Stimulated activated CD4-positive, alpha-beta T cell treated with anti-CD3 and anti-CD28 coated beads, Interleukin-1b, Interleukin-23, amount 100 ng/mL, for 1 hour (primary cell): ENCODE measurements at places on chromosomes 3 and 15.

DNA sequence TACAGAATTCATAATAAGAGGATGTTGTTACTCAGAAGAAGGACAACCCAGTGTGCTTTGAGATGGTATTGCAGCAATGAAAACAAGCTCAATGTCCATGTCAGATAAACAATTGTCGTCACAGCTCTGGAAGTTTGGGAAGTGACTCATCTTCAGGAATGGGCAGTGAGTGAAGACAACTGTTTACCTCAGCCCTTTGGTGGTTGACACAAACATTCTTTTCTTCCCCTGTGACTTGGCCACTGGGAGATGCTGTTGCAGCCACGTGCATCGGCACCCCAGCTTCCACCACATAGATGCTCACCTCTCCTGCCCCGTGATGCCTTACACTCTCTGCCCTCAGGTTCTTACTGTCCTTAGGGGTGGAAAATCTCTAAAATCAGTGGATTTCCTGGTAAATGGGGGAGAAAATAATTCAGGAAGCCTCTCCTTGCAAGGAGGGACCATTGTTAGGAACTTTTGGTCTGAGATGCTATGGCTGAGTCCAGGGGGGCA is 114.1 kb upstream of the GALNT15 start:
- no peak for DNase-seq

DNA sequence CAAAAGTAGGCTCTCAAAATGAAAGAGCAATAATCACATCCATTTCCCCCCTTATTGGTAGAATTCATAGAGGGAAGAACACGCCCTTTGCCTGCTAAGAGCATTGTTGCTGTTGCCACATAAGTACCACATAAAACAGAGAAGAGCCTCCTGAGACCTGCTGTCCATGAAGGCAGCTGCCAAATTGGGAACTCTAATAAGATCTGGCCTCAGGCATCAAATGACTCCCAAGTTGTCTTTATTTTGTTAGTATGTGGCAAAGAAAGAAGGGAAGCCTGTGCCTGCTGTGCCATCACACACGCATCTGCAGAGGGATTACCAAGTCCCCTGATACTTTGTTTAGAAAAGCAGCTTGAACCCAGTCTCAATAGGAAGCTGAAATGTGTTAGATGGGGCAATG is 23.9 kb downstream of the VGLL3 start:
- no peak for DNase-seq

- no peak for DNase-seq
These were observed 72.0 kb downstream of the TFG start for GRCh38 chr3:100781301-100781700.

DNA sequence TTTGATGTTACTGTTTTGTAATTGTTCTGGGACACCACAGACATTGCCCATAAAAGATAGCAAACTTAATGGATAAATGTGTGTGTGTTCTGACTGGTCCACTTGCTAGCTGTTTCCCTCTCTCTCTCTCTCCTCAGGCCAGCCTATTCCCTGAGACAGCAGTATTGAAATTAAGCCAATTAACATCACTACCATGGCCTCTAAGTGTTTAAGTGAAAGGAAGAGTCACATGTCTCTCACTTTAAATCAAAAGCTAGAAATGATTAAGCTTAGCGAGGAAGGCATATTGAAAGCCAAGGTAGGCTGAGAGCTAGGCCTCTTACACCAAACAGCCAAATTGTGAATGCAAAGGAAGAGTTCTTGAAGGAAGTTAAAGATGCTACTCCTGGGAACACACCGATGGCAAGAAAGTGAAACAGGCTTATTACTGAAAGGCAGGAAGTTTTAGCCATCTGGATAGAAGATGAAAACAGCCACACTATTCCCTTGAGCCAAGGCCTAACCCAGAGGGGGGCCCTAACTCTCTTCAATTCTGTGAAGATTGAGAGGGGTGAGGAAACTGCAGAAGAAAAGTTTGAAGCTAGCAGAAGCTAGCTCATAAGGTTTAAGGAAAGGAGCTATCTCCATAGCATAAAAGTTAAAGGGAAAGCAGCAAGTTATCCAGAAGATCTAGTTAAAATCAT is 295.1 kb downstream of the CHST2 start:
- no peak for DNase-seq

DNA sequence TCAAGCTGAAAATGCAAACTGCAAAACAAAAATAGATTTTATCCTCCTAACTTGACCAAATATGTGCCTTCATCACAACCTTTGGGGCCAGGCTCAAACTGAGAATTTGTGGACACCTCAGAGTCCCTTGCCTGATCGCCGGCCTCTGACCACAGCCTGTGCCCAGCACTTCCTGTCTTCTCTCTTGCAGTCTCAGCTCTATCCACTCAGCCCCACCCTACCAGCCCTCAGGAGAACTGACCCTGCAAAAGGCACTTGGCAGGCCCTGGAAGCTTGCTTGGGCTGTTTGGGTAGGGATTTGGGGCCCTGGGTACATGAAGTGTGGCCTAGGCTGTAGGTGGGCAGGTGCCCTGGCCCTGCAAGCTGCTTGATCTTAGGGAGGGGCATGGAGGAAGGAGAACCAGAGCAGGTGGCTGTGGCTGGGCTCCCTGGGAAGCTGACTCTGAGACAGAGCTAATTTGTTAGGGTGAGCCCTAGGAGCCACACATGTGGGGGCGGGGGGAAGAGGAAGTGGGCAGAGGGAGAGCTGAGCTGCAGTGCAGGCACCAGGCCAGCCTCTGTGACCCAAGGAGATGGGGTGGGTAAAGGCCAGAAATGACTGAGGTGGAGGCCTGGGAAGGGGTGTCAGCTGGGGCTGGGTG is 8.6 kb downstream of the CLEC3B start:
- DNase-seq = no peak

DNA sequence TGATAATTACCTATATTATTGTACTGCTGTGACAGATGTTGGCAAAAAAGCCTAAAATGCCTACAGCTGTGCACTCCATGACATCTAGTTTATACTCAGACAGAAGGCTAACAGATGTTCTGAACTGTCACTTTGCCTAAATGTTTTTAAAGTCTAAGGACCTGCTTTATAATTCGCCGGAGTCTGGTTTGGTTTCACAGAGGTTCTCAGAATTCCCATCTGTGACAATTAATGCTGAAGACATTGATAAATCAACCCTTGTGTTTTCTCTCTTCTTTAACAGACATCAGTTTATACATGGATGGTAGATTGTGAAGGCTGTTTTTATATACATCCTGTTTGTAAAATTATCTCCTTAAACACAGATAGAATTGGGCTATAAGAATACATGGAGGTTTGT is 19.8 kb upstream of the SOX2 start:
- no peak for DNase-seq

GRCh38 chr3:174098746-174099145 is 701.2 kb downstream of the NLGN1 start:
- DNase-seq = no peak

DNA sequence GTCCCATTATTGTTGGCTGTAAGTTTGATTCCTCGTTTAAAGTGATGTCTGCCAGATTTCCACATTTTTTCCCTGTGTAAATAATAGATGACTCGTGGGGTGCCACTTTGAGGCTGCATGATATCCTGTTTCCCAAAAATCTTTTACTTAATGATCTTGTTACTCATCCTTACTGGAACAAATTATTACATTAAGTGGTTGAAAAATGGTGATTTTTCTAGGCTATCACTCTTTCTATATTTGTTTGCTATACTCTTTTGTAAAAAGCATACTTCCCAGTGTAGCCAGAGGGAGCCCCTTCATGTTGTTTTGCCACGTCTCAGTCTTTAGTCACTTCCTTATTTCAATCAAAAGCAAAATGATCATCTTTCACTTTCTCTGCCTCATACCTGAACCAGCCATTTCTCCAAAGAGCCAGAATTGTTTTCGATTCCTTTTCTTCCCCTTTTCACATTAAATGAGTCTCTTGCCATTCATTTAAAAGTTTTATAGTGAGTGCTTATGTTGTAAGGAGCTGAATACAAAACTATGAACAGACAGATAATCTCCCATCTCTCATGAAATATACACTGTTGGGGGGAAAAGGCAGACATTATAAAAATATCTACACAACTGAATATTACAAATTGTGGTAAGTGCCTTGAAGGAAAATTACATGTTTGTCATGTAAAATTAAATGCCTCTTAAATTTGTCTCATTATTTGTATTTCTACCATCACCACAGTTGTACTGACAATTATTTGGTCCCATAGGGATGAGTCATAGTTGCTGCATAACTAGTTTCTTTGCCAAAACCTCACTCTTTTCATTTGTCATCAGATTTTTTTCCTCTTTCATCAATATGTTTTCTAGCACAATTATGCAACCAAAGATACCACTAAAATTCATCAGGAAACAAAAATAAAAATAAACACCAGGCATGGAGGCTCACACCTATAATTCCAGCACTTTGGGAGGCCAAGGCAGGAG is 41.5 kb downstream of the ADGRG7 start:
- no peak for DNase-seq

GRCh38 chr15:74400313-74400860 is 32.9 kb upstream of the CYP11A1 start:
- no peak for DNase-seq

GRCh38 chr15:80070840-80071239 is 11.4 kb downstream of the ZFAND6 start:
- no peak for DNase-seq

DNA sequence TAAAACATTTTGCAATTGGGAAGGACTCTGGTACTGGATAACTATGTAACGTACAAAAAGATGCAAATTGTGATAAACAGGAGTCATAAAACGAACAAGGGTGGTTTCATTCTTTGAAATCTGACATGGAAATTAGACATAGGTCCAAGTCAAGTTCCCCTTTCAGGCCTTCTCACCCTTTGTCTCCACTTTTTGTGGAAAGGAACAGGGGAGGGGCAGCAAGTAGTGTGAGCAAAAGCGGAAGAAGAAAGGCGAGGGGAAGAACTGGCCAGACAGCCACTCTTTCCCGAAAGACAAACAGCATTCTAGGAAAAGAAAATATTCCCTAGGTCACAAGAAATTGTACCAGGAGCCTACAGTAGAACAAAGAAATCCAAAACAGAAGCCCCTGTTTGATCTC is 52.6 kb downstream of the MCF2L2 start:
- DNase-seq = no peak

- DNase-seq = no peak
These were observed 10.0 kb upstream of the ARL8B start for GRCh38 chr3:5112043-5112442.

DNA sequence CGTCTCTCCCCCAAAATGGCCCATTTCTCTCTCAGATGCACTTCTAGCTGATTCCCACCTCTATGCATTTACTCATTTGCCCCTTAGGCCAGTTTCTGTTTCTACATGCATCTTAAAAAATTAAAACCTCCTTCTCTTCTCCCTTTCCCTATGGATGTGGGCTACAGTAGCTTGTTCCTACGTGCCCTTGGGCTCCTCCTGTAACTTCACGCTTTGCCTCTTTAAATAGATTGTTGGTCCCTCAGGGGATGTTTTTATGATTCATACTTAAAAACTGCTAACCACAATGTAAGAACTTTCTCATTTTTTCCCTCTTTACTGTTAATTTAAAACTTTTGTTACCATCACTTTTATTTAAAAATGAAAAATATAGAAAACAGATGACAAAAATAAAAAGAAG is 185.6 kb upstream of the MRPL3 start:
- no peak for DNase-seq

- no peak for DNase-seq
These were observed 149.1 kb downstream of the SEMA6D start for GRCh38 chr15:47866446-47866845.

- DNase-seq = no peak
These were observed 7.6 kb upstream of the C3orf38 start for GRCh38 chr3:88142094-88142624.

- no peak for DNase-seq
These were observed 27.9 kb downstream of the EHD4 start for GRCh38 chr15:41944313-41944940.

GRCh38 chr3:45690336-45691035 is 1.3 kb downstream of the SACM1L start:
- no peak for DNase-seq

GRCh38 chr3:58009026-58009748 is 965 bp downstream of the FLNB start:
- DNase-seq = no peak

DNA sequence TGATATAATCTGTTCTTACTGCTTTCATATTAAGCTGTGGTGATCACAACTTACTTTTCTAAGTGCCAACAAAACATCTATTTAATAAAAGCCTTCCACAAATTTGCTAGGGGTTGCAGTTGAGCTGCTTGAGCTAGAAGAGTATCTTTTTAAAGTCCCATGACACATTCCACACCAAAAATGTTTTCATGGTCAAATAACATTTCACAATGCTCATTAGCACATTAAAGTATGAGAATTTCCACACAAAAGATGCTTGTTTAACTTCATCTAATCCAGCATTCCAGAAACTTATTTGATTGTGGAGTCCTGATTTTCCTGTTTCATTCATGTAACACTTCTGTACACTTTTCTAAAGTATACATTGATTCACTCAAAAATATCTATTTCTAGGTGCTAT is 876.1 kb upstream of the CFAP20DC start:
- DNase-seq = no peak

- DNase-seq = no peak
These were observed 17.8 kb downstream of the PLD1 start for GRCh38 chr3:171792531-171792930.

DNA sequence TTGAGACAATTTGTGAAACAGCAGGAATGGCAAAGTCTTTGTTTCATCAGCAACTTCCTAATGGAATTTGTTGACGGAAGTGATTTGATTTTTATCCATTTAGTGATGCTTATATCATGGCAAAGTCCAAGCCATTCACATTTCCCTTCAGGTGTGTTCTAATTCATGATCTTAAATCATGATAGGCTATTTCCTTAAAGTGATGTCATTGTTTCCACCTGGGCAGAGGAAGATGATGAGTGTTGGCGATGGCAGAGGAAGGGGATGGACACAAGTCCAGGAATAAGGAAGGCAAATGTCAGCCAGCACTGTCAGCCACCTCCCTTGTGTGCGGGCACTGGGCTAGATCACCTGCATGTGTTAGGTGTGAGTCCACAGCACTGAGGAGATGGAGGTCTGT is 49.9 kb downstream of the EEFSEC start:
- DNase-seq = no peak

DNA sequence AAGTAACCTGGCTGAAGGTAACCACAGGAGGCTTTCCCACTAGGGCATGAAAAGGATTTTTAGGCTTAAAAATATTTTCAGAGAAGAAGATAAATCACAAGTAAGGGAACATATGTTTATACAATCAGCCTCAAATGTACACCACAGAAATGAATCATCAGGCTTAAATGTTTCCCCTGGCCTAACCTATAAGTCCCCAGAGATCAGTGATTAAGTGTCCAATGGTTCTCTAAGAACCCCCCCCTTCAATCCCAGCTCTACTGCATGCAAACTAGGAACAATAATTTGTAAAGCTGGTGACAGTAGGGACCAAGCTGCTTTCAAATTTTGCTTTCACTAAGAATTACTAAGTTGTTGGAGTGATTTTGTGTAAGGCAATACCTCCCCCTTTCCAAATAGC is 431.6 kb upstream of the LMCD1 start:
- no peak for DNase-seq

DNA sequence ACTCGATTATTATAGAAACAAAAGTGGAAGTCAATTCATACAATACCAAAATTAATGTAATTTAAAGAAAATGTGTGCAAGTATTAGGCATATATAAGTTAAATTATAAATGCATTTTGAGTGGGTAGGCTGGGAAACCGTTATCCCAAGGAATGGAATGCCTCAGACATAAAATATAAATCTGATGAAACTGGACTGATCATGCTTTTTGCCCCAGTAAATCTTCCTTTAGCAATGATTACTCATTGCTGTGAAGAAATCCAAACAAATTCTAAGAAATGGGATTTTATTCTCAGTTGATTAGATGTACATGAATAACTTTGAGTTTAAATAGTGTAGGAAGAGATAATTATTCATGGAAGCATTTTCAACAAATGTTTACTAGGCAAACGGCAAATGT is 185.5 kb upstream of the KCNMB2 start:
- DNase-seq = no peak

GRCh38 chr3:65149877-65150276 is 462.1 kb upstream of the ADAMTS9 start:
- DNase-seq = no peak
